ENCODE measurements at places on chromosomes 3 and 15. TPM values are rescaled to one million over a fixed set of nuclear protein-coding genes. Genes with fewer than 3 reads are reported as not detected.

Gene ARRDC4
- total RNA-seq = 1.5 TPM

Gene CADM2
- not detected for total RNA-seq

GRCh38 chr15:25987638-25988037 is 124.5 kb upstream of the ATP10A start:
- DNase-seq = no peak

Gene DUOX2
- total RNA-seq = not detected

GRCh38 chr15:48510976-48511375 is 134.5 kb downstream of the FBN1 start:
- no peak for DNase-seq

Gene THPO
- total RNA-seq = not detected

All from activated T-helper 1 cell treated with anti-CD3 and anti-CD28 coated beads, Interleukin-12 subunit alpha, Interleukin-12 subunit beta, Interleukin-2, Interleukin-4 antibody, amounts not matched to agents 30 ng/mL and 10 ng/mL and 1 ng/mL, durations not matched to agents 14 hours and 24 hours and 36 hours (primary cell).